ENCODE measurements at places on chromosomes 13 and 19. TPM values are rescaled to one million over a fixed set of nuclear protein-coding genes. Genes with fewer than 3 reads are reported as not detected.
A peak's percentile ranks its signal among the peaks of the same experiment; 100 is the strongest.

The NLRP4 gene
- total RNA-seq: not detected

DNA sequence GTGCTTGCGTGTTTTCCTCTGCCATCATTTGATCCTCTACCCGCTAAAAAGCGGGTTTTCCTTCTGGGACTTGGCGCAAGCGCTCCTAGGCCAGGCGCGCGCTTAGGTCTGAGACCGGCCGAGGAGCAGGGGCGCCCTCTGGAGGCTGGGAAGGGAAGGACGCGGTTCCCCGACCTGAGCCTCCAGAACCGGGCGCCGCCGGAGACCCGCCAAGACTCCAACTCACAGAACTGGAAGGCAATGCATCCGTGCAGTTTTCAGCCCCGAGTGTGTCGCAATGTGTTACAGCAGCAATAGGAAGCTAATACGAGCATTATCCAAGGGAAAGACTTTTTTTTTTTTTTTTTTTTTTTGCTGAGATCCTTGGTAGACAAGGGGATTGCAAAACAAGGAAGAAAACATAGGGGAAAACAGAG, 190.9 kb downstream of the COL4A1 start:
- DNase-seq: no peak

DNA sequence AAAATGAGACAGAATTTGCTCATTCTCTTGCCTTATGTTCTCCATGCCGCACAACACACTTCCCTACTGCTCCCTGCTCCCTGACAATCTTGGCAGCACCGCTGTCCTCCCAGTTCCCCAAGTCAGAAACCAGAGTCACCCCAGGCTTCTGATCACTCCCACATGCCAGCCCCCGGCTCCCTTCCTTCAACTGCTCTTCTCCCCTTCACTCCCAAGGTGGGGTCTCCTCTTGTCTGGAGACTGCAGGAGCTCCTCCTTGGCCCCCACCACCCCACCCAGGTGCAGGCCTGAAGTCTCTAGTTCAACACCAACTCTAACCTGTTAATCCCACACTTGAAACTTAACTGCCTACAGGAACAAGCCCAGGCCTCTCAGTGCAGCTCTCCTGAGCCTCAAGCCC, 16.8 kb upstream of the AKAP8 start:
- no peak for DNase-seq

GRCh38 chr13:114111577-114111976, 20.8 kb downstream of the RASA3 start:
- DNase-seq: no peak

GRCh38 chr13:95226932-95227695, 74.1 kb downstream of the ABCC4 start:
- no peak for DNase-seq

DNA sequence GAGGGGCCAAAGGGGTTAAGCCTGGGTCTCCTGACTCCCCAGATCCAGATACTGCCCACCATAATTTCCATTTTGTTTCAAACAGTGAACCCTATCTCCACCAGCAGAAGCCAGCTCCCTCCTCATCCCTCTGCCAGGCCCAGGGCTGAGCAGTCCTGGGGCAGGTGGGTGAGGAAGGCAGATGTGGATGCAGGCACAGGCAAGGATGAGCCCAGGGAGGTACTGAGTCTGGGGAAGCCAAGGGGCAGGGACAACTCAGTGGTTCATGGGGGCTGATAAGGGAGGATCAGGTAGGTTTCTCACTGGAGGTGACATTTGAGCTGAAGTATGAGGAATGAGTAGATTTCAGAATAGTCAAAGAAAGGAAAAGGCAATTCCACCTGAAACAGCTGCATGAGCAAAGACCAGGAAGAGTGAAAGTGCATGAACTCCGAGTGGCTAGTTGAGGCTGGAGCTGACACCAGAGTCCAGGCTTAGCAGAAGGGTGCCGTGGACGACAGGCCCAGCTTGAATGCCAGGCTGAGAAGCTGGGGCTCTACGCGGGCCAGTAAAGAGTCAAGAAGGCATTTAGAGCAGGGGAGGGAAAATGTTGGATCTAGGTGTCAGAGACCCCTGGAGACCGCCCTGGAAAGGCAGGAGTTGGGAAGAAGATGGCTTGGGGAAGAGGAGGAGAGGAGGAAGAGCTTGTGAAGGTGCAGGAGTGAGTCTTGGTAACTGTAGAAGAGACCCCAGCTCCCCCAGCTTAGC, 10.3 kb downstream of the CIC start:
- DNase-seq: no peak

- DNase-seq: peak; percentile 1
Observed at GRCh38 chr13:91313103-91313502, 34.4 kb upstream of the MIR17HG start.

GRCh38 chr13:66887088-66887487, 343.0 kb downstream of the PCDH9 start:
- no peak for DNase-seq

- no peak for DNase-seq
Observed at GRCh38 chr13:44576351-44577235, 463 bp upstream of the TSC22D1 start.

- no peak for DNase-seq
Observed at GRCh38 chr13:54449922-54450321, 1421.3 kb downstream of the OLFM4 start.
